NCI-H146 (cell line): ENCODE measurements at places on chromosomes 16 and 17.
A peak's percentile ranks its signal among the peaks of the same experiment; 100 is the strongest.

DNA sequence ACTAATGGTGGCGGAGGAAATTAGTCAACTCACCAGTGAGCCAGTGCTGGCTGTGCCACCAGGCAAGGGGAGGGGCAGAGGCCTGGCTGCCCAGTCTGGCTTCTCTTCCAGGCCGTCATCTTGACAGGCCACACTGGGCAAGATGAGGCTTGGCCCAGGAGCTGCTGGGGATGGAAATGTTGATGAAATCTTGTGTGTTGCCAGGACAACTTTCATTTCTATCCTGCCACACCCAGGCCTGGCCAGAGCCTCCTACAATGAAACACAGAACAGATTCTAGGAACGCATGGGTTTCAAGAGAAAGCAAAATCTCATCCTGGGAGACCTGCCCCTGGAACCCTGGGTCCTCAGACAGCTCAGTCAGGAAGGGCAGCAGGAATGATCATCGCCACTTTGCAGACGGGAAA lies 9.3 kb downstream of the HEXIM2 start:
- DNase-seq, result no peak

DNA sequence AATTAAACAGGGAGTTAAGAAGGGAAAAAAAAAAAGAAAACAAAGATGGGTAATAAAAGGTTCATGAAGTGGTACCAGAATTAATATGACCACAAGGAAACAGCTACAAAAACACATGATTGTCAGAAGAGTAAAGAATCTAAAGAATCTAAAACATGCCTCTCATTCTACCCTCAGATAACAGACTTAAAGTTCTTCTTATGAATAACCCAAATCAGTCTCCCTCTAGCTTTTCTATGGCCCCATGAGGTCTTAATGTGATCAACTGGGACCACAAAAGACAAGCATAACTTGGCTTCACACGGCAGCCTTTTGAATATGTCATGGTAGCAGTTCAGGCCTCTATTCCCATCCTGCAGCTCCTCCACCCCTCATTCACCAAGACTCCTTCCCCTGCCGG lies 6.9 kb downstream of the MYH10 start:
- no peak for DNase-seq

DNA sequence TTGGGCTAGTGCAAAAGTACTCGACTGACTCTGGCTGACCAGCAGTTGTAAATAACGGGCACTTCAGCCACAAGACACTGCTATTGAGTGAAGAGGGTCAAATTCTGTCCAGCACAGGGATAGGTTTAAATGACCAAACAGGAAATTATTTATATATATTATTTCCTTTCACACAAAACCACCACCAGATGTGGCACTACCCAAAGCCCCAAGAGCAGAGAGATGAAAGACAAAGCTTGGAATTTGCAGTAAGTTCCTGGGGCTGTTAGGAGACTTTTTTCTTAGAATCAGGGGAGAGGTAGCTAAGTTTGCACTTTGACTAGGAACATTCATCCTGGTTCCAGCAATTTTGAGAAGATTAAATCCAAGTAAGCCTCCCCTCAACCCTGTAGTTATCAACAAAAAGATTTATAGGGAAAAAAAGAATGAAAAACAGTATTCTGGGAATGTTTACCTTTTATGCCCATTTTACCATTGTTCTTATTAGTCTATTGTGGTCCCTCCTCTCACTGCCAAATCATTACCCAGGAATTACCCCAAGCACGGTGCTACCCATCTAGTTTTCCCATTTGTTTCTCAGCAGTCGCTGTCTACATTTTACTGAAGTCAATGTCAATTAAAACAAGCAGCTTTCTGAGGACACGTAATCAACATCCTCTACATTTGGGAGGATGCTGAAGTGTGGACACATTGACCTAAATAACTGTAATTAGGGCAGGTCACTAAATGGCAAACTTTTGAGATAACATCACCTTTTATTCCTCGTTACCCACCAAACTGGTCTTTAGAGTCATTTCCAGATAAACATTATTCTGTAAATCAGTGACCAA lies 43.5 kb downstream of the GRB7 start:
- DNase-seq, result no peak

DNA sequence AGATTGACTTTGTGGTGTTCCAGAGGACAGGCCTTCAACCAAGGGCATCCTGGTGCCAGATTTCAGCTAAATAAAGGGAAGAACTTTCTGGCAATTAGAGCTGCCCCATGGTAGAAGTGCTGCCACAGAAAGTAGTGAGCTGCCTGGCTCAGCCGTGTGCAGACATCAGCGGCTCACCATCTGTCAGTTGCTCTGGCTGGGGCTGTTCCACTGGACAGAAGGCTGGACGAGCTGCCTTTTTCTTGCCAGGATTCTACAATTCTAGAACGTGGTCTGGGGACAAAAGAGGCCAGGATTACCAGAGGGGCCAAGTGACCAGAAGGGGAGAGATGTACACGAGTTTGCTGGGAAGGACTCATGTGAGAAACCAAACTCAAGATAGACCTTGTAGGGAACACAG lies 107.0 kb upstream of the RPL38 start:
- no peak for DNase-seq

DNA sequence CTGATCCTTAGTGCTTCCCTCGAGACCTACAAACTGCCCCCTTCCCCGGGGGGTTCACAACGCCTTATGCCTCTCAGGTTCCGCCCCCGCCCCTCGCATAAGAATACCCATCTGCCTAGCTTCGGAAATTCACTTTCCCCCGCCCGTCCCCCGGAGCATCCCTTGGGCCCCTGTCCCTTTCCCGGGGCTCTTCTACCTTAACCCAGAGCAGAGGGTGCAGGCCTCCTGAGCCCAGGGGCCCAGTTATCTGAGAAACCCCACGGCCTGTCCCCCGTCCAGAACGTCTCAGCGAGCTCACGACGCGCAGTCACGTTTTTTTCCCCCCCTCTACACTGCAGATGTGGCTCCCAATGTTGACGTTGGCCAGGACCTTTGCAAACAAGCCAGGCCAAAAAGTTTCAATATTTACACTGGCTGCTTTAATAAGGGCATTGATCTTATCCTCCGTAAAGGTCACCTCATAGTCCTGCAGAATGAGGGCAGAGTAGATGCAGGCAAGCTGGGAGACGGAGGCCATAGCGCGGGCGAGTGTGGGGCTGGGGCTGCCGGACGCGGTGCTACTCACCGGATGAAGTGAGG lies 1.4 kb upstream of the NBR1 start:
- peak; percentile 70 for DNase-seq

- no peak for DNase-seq
Measured at GRCh38 chr16:17590711-17591654, 120.2 kb upstream of the XYLT1 start.
